Posterior vena cava (tissue), 2 donors: ENCODE measurements at places on chromosomes 4 and X. TPM values are rescaled to one million over a fixed set of nuclear protein-coding genes. Genes with fewer than 3 reads are reported as not detected.

DNA sequence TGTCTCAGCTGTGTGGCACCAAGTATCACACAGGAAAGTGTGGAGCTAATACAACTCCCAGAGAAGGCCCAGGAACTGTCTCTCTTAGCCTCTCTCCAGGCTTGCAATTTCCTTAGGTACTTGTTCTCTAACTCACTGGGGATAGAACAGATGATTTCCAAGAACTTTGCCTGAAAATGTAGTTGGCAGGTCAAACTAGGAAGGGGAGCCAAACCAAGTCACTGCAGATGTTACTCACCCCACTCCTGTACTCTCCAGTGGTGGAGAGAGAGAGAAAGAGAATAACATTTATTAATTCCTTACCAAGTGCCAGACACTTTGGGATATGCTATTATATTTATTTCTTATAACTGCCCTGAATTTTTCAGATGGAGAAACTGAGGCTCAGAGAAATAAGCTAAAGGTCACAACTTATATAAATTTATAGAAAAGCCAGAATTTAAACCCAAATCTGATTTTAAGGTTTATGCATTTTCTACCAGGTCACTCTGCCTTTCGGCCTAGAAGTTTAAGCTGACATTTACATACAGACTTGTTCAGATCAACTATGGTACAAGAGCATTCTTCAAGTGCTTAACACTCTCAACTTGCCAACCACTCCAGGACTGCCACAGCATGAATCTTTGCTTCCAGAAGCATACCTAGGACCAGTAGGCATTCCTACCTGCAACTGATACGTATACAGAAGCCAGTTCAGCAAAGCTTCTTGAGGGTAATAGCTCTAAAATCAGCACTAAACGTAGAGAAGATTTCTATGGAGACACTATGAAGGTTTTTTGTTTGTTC lies 248.6 kb upstream of the ETNPPL start:
- no peak for DNase-seq

MAMLD1 gene
- total RNA-seq, result 10.9 TPM

DNA sequence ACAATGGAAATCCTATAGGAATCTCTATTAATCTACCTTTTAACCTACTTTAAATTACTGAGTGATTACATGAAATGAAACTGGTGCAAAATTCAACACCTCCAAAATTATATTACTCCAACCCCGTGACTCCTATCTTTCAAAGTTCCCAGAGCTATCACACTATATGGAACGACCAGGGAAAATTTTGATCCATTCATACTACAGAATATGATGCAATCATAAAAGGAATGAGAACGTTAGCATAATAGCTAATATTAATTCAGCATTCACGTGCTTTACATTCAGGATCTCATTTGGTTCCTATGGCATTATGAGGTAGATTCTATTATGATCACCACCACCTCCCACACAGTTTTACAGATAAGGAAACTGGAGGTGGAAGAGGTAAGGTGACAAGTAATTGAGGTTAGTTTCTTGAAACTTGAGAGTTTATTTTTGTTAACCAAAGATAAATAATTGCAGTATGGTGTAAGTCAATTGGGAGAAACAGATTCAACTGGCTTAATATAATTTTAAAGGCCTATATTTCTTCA lies 29.4 kb upstream of the INTS6L start:
- no peak for DNase-seq

DNA sequence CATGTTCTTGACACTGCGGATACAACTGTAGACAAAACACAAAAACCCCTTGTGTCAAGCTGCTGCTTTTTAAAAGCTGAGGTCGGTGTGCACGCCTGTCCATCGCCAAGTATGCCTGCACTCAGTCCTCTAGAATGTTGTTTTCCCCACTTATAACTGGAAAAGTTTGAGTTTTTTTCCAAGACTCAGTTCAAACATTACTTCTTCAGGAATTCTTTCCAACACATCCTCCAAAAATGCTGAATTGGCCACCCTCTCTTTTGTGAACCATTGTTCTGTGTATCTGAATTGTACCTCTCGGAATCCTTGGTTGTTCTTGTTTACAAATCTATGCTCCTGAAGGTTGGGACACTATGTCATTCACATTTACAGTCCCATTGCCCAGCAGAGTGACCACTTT lies 94.6 kb downstream of the REELD1 start:
- no peak for DNase-seq

ZNF674 gene
- total RNA-seq, result 4.6 TPM

SOWAHD gene
- total RNA-seq, result 0.32 TPM

SPANXA2 gene
- not detected for total RNA-seq

DNA sequence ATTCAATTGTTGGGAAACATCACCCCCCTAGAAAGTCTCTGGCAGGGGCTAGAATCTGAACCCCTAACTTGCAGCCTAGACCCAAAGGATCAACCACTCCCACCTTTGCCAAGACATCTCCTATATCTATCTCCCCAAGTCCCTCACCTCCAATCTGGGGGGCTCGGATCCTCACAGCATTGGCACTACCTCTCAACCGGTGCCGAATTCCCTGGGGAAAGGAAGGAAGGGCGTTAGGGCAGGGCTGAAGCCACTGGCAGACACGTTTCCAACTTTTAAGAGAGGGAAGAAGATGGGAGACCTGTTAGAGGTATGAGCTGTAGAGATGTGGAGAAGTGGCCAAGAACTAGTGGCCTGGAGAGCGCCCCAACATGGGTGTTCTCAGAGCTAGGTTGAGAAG lies 2.7 kb downstream of the TIMM17B start:
- peak; percentile 16 for DNase-seq

EDA gene
- 6.8 TPM for total RNA-seq

DNA sequence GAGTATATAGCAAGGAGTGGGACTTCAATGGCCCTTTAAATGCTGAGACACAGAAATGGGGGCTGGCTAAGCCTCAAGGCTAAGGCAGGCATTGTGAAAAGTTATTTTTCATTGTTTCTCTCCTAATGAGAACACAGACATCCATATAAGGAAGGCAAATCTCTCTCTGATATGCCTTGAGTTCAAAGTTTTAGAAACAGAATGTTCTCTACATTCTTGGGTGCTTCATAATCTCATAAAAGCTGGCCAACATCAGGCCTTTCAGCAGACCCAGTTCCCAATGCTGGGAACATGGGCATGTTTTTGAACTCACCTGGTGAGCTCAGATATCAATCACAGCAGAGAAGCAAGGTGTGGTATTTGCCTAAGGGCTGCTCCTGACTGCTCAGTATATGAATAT lies 19.4 kb upstream of the RAB40A start:
- no peak for DNase-seq

- DNase-seq, result peak; percentile 85
Measured at GRCh38 chrX:129653971-129654651, 645 bp downstream of the APLN start.

- no peak for DNase-seq
Measured at GRCh38 chr4:140090215-140090731, 63.7 kb downstream of the MAML3 start.

GIMD1 gene
- total RNA-seq, result not detected

PDCL2 gene
- not detected for total RNA-seq

GRCh38 chr4:15562114-15562513 lies 92.4 kb downstream of the CC2D2A start:
- no peak for DNase-seq

DNA sequence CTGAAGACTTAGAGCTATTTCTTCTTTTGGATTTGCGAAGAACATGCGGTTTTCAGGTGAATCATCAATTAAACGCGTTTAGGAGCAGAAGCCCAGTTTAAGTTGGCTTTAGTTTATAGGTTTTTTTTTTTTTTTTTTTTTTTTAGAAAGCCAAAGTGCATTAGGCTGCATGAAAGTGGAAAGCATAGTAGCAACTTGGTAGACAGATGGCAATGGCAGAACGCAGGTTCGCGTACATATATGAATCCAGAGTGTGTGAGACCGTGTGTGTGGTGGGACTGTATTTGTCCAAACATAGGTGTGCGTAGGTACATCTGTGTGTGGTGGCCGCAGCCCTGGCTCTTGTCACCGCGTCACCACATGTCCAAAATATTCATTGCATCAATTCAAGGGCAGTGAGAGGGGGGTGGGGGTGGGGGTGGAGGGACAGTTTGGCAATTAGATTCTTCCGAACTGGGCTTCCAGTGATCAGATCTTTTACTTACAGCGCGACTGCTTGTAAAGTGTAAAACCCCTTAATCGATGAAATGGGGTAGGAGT lies 901 bp downstream of the JADE1 start:
- DNase-seq, result peak; percentile 72

DNA sequence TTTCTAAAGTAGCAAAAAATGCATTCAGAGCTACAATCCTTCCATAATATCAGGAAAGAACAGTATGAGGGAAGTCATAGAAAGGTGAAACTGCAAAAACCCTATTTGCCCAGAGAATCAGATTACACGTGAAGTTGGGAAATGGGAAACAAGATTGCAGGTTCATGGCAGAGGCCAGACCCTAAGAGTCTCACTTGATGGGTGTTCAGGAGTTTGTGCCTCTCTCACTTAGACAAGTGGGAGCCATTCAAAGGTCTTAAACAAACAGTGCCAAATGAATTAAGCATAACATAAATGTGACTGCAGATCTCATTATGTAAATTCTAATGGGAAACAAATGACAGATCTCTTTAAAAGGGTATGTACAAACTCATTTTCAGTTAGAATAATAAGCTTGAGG lies 91.6 kb downstream of the ARAP2 start:
- no peak for DNase-seq

- DNase-seq, result no peak
Measured at GRCh38 chr4:85778632-85779131, 303.7 kb downstream of the ARHGAP24 start.
